Smooth muscle cell of trachea (primary cell): ENCODE measurements at places on chromosomes 7 and 10. TPM values are rescaled to one million over a fixed set of nuclear protein-coding genes. Genes with fewer than 3 reads are reported as not detected.

LDB3 gene
- under 0.01 TPM in 1 of 2 replicates, not detected in the other for total RNA-seq

PRKG1 gene
- 46.3 and 50.4 TPM in 2 replicates for total RNA-seq

NKX1-2 gene
- under 0.01 TPM in 1 of 2 replicates, not detected in the other for total RNA-seq

UPF2 gene
- total RNA-seq: 18.0 and 24.6 TPM in 2 replicates

ELFN1 gene
- total RNA-seq: 1.7 and 7.6 TPM in 2 replicates

CTAGE4 gene
- 1.3 and 2.0 TPM in 2 replicates for total RNA-seq

MYL10 gene
- total RNA-seq: not detected in 2 replicates

ZNF239 gene
- total RNA-seq: 5.5 TPM in 2 replicates

PIK3AP1 gene
- total RNA-seq: 0.50 TPM in 1 of 2 replicates, not detected in the other

SYT15 gene
- under 0.01 and 0.15 TPM in 2 replicates for total RNA-seq

PIK3CG gene
- under 0.01 TPM in 1 of 2 replicates, not detected in the other for total RNA-seq

SH2D4B gene
- total RNA-seq: not detected in 2 replicates

ADAM22 gene
- 1.0 and 1.5 TPM in 2 replicates for total RNA-seq

CPA2 gene
- total RNA-seq: not detected in 2 replicates

NAT16 gene
- total RNA-seq: not detected in 2 replicates

TMEM270 gene
- total RNA-seq: 0.17 TPM in 1 of 2 replicates, not detected in the other

NUTM2E gene
- 0.15 TPM in 1 of 2 replicates, not detected in the other for total RNA-seq

SMNDC1 gene
- 6.0 and 10.9 TPM in 2 replicates for total RNA-seq
